GDM1 (cell line): ENCODE measurements at places on chromosomes 4 and X.

- no peak for DNase-seq
These were observed 4.4 kb downstream of the ANK2 start for GRCh38 chr4:113053883-113054282.

DNA sequence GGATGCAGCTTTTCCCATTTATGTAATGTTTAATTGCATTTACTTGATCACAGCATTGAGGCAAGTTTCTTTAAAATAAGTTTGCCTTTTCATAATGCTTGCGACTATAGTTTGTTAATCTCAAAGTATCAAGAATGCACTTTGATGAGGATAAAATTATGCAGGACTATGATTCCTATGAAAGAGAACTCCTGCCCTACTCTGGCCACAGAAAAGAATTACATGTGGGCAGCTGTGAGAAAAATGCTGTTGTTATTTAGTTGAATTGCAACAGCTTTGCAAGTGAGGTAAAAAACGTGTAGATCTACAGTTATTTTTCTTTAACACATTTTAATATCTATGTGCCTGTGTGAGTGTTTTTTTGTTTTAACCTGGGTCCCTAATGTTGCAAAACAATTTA lies 12.5 kb upstream of the OSTC start:
- DNase-seq: no peak

- DNase-seq: no peak
These were observed 543.4 kb upstream of the DIPK2B start for GRCh38 chrX:45743906-45744625.

- DNase-seq: no peak
These were observed 2.3 kb downstream of the ODAM start for GRCh38 chr4:70197842-70198241.

DNA sequence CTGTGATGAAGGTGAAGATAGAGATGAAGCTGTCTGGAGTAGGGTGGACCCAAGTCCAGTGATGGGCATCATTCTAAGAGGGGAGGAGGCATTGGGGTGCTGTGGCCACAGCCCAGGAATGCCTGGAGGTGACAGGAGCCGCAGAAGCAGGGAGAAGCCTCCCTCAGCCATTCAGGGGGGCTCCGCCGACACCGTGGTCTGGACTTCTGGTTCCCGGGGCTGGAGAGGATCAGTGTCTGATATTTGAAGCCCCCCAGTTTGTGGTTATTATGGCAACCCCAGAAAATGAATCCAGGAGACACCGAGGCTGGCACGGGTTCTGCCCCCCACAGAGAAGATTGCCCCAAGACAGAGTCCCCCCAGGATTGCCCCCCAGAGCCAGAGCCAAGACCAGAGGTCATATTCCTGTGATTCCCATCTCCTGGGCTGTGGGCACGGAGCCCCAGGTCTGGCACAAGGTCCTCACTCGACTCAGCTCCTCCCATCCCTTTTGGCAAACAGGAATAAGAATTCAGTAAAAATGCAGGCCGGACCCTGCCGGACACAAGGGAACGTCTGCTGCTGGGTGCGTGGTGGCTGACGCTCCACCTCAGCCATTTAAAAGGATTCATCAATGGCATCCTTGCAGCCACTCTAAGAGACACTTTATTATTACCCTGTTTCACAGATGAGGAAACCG lies 116.6 kb downstream of the CPZ start:
- no peak for DNase-seq

DNA sequence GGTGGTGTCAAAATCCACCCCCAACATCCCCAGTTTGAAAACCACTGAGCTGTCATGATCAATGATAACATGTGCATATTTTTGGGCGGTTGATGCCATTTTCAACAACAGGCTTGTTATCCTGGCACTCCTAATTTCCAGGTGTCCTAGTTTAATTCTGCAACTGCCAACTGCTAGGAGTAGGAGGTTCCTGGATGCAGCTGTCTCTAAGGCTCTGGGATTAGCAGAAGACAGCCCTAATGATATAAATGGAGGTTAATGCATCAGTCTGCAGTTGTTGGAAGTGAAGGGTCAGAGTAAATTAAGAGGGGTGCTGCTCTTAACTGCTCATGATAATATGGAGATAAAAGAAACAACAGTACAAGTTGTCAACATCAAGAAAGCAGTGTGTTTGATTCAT lies 23.8 kb downstream of the ARFIP1 start:
- no peak for DNase-seq

- no peak for DNase-seq
These were observed 46.4 kb upstream of the GPM6B start for GRCh38 chrX:13863324-13863723.

- peak; percentile 53 for DNase-seq
These were observed 155.8 kb downstream of the ANTXR2 start for GRCh38 chr4:79917246-79917645.

DNA sequence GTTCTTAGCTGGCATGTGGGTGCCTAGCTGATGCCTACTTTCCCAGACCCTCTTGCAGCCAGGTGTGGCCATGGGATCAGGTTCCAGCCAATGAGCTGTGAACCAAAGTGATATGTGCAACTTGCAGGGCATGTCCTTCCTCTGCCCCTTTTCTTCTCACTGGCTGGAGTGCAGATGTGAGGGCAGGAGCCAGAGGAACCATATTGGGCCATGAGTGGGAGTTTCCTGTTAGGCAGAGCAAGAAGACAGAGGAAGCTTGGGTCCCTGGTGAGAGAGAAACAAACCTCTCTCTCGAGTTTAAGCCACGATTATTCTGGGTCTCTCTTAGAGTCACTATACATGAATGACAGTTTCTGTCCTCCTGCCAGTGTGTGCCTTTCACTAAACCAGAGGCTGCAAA lies 120.4 kb upstream of the STX18 start:
- no peak for DNase-seq

GRCh38 chr4:127165971-127166370 lies 466.8 kb upstream of the INTU start:
- DNase-seq: no peak

DNA sequence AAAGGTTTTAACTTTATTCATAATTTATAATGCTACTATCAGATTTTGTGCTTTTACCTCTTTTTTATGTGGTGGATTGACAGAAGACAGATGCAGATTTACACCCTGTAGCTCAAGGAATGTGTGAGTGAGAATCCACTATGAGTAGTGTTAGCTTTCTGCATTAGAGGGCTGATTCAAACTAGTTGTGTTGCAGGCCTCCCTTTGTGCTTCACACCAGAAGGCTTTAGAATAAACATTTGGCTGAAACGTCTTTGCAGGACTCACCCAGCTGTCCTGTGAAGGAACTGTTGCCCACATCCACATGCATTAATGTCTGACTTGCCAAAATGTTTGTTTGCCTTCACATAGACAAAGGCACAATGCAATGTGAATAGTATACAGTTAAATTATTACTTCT lies 127.0 kb downstream of the PCDH7 start:
- no peak for DNase-seq

GRCh38 chr4:75338352-75338880 lies 175.8 kb downstream of the RCHY1 start:
- no peak for DNase-seq

- no peak for DNase-seq
These were observed 23.8 kb upstream of the HPSE start for GRCh38 chr4:83358410-83358809.

- DNase-seq: no peak
These were observed 27.6 kb downstream of the ZNF81 start for GRCh38 chrX:47864300-47864699.

- DNase-seq: no peak
These were observed 82.0 kb upstream of the FREM3 start for GRCh38 chr4:143782521-143782920.

GRCh38 chrX:109485470-109486340 lies 3.8 kb upstream of the GUCY2F start:
- DNase-seq: peak; percentile 53

GRCh38 chr4:2698504-2698903 lies 57.6 kb downstream of the TNIP2 start:
- DNase-seq: no peak

- DNase-seq: no peak
These were observed 29.2 kb downstream of the MXRA5 start for GRCh38 chrX:3317191-3317718.

DNA sequence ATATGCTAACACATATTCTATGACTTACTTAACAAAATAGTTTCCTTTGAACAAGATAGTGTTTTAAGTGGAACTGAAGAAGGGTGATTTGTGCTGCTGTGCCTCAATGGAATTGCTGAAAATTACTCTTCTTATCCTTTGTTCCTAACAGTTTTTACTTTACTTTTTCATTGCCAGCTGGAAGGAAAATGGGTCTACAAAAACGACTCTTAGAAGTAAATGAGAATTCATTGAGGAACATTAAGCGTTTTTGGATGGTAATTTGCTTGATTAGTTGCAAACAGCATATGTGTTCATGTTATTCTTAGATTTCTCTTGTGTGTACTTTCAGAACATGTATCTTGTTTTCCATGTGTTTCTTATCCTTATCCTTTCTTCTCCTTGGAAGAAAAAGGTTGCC lies 170.4 kb upstream of the VEGFC start:
- no peak for DNase-seq

- DNase-seq: peak; percentile 5
These were observed 3.1 kb downstream of the PDGFC start for GRCh38 chr4:156968479-156968984.

DNA sequence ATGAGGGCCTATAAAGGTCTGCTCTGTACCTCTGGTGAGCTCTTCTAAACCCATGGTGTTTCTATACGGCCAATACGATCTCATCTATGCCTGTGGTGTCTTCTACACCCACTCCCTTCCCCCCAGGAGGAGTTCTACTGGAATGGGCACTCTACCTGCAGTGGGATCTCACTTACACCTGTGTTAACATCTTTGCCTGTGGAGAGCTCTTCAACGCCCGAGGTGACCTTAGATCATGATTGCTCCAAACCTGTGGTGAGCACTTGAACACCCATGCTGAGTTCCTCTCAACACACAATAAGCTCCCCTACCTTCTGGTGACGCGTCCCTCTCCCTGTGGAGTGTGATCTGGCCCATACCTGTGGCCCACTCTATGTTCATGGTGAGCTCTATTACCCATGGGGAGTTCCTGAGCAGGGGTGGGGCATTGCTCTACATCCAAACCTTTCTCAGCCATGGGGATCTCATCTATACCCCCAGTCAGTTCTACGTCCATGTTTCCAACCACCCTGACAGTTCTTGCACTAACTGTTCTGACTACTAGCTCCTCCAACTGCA lies 48.6 kb downstream of the BCOR start:
- no peak for DNase-seq

DNA sequence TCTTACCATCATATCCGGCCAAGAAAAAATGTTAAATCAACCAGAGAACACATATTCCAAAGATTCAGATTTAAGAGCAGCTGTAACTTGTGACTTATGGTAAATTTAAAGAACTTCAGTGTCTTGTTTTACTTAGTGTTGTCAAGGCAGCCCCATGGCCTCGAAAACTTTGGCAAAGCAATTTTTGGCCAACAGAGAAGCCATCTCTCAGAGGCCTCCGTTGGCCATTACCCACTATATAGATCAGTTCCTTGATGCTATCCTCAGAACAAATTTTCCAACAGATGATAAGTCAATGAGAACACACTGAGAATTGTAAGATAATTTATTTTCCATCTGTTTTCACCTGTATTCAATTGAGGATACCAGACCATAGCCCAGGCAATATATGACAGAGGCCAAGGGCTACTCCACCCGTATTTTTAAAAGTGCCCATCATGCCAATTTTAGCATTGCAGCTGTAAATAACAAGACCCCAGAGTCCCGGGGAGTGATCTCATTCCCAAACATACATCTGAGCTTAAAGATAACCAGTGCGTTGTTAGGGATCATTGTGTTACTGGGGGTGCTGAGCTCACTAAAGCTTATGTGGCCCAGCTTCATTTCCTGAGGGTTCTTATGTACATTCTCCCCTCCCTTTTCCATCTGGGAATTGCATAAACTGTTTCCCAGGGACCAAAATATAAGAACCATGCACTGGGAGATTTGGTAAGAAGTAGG lies 50.0 kb upstream of the PDHA1 start:
- DNase-seq: no peak

- no peak for DNase-seq
These were observed 613 bp upstream of the ARSJ start for GRCh38 chr4:113979905-113980615.

DNA sequence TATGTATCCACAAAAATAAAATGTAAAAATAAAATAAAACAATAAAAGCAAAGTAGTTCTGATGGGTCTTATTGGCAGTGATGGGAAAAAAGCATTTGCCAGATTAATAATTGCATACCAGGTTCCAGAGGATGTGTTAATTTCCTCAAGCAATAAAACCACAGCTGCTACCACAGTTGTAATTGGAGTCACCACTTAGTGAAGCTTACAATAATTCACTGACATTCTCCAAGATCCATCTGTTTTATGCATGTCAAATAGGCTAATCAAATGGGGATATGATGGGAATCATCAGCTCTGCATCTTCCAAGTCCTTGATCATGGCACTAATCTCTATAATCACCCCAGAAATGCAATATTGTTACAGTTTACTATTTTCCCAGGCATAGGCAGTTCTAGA lies 123.5 kb upstream of the EMCN start:
- DNase-seq: no peak

- DNase-seq: no peak
These were observed 4.2 kb upstream of the NYX start for GRCh38 chrX:41442824-41443550.

GRCh38 chr4:174503079-174503715 lies 19.1 kb downstream of the HPGD start:
- DNase-seq: no peak

DNA sequence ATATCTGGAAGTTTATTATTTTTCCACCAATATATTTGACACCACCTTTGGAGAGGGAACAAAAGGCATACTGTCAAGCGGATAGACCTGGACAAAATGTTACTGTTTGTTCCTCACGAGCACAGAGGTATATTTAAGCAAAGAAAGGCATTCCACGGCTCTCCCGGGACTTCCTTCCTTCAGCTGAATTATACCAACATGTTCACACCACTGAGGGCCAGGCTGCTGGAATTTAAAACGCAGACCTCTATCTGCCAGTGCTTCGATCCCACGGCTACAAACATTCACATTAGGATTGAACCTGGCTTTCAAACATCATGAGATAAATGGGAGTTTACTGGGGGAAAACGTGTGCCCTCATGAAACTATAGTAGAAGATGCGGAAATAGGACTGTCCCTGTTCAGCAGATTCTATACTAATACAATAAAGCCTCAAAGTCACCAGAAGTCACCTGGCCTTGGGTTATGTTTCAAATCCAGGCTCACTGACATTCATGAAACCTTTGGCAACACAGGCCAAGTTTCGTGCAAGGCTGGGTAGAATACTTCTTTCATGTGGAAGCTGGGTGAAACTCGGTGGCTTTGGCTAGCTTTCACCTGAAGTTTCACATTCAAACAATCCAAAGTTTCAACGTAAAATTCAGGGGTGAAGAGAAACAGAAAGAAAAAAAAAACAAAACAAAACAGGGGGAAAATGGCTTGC lies 39.5 kb downstream of the SORBS2 start:
- DNase-seq: no peak

DNA sequence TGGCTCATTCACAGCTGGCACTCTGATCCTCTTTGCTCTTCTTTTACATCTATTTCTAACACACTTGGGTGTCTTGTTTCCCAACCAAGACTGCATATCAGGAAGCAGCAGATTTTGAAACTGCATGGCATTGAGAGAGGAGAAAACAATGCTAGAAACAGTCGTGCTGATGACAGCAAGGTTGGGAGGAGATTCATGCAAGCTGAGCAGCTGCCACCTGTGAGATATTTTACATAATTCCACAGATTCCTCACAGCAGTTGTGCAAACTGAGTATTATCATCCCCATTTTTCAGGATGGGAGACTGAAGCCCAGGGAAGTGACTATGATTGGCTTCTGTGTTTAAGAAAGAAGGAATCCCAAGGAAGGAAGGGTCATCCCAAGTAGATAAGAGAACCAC lies 105.0 kb downstream of the SLC2A9 start:
- DNase-seq: no peak
